ENCODE measurements at places on chromosomes 6 and 20.

DNA sequence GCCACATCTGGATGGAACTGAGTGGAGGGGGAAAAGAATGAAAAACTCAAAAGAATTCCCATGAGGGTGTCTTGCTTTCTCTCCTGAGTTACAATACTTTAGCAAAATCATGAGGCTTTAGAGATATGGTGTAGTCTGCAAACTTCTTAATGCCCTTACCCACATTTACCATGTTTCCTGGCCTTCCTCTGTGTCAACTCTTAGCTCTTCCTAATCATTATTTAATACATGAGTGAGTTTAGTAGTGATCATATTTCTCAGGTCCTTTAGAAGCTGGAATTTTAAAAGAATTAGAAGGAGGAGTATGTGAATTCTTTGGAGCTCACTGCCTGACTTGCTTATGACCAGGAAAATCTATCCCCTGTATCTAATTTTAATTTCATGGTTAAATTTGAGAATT lies 39.0 kb downstream of the STX11 start:
- DNase-seq, result no peak

GRCh38 chr6:108751282-108751681 lies 96.9 kb upstream of the ARMC2 start:
- no peak for DNase-seq

DNA sequence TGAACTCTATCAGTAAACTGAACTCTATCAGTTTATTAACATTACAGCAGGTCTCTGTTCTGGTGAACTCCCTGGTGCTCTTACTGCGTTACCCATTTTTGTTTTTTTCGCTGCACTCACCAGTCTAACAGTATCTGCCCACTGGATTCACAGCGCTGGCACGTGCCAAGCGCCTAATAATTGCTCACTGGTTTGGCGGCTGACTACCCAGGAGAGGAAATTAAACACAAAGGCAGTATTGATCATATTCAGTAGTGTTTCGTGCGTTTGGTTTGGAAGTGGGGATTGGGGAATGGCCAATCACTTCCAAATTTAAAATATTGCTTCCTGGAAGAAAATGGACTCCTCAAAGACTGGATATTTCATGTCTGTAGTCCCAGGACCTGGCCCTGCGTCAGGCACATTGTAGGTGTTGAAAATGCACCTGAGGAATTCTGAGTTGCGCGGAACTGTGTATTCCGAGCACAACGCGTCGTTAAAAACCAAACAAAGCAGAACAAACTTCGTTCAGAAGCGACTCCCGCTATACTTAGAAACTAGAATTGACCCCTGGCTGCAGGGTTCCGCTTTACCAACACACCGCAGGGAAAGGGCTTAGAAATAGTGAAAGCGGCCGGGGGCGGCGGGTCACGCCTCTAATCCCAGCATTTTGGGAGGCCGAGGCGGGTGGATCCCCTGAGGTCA lies 1.1 kb upstream of the RPS12 start:
- DNase-seq, result peak; percentile 72

- no peak for DNase-seq
These were observed 133.7 kb upstream of the TNFAIP3 start for GRCh38 chr6:137733372-137733771.

- peak; percentile 67 for DNase-seq
These were observed 30.2 kb upstream of the IL17A start for GRCh38 chr6:52155791-52156576.

- no peak for DNase-seq
These were observed 260.5 kb downstream of the FOXC1 start for GRCh38 chr6:1870251-1870650.

DNA sequence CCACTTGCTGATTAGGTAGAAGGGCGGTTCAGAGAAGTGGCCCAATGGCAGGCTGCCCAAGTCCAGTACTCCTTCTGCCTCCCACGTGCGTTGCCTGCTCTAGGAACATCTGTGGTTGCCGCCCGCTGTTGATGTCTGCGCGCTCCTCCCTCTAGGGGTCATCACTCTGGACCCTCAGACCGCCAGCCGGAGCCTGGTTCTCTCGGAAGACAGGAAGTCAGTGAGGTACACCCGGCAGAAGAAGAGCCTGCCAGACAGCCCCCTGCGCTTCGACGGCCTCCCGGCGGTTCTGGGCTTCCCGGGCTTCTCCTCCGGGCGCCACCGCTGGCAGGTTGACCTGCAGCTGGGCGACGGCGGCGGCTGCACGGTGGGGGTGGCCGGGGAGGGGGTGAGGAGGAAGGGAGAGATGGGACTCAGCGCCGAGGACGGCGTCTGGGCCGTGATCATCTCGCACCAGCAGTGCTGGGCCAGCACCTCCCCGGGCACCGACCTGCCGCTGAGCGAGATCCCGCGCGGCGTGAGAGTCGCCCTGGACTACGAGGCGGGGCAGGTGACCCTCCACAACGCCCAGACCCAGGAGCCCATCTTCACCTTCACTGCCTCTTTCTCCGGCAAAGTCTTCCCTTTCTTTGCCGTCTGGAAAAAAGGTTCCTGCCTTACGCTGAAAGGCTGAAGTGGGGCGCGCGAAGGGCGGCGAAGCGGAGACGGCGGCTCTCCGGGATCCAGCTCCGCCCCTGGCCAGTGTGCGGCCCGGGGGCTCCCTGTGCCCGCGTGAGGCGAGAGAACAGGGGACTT lies 8.5 kb downstream of the TRIM15 start:
- DNase-seq, result no peak

DNA sequence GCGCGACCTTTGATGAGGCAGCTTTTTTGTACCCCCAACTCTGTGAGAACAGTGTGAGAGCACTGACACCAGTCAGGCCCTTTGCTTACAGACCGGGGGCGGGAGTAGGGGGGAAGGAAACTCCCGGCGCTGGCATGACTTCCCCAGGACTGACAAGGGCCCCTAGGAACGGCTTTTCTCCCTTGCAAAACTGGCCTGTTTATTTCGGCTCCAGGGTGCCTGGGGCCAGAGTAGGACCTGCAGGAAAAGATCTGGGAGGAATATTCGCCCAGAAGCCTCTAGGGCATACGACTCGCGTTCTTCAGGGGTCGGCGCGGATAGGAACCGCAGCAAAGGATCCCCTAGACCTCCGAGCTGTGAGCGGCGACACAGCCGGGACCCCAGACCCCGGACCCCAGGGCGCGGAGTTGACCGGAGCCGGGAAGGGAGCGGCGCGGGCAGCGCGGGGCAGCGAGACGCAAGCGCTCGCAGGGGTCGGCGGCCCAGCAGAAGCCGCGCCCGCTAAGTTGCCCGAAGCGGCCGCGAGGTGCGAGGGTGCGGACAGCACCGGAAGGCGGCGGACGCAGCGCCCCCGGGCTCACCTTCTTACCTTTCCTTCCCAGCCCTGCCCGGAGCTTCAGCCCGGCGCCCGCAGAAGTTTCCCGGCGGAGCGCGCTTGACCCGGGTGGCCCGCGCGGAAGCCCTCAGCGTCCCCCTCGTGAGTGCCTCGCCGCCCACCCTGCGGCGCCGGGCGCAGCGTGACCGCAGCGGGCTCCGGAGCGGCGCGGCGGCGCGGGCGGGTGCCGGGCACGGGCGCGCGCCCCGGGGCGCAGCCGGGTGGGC lies at the start of gene POPDC3:
POPDC3 (minus strand) TSS at position 771 of the 822 bp plus-strand sequence. CDS start 18,105 bp downstream, outside the sequence.
- no peak for DNase-seq

- DNase-seq, result no peak
These were observed 276.5 kb downstream of the CDH4 start for GRCh38 chr20:61528591-61528990.

DNA sequence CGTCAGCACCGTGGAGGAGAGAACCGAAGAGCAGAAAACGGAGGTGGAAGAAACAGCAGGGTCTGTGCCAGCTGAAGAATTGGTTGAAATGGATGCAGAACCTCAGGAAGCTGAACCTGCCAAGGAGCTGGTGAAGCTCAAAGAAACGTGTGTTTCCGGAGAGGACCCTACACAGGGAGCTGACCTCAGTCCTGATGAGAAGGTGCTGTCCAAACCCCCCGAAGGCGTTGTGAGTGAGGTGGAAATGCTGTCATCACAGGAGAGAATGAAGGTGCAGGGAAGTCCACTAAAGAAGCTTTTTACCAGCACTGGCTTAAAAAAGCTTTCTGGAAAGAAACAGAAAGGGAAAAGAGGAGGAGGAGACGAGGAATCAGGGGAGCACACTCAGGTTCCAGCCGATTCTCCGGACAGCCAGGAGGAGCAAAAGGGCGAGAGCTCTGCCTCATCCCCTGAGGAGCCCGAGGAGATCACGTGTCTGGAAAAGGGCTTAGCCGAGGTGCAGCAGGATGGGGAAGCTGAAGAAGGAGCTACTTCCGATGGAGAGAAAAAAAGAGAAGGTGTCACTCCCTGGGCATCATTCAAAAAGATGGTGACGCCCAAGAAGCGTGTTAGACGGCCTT lies 41.6 kb downstream of the ZBTB2 start:
- DNase-seq, result no peak

DNA sequence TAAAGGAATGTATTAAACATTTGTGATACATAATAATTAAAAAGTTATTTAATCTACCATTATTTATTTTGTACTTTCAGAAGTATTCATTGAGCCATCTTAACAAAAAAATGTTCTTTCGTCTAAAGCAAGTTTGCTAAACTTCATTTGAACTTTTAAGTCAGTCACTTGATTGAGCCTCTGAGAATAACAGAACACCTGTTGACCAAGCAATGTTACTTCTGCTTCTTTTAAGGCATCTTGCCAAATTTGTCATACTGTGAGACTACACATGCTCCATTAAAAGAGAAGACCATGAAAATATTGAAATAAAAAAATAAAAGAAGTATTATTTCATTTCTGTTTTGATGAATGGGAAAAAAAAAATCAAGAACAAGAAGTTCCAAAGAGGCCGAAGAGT lies 141.8 kb upstream of the BMP5 start:
- DNase-seq, result no peak

DNA sequence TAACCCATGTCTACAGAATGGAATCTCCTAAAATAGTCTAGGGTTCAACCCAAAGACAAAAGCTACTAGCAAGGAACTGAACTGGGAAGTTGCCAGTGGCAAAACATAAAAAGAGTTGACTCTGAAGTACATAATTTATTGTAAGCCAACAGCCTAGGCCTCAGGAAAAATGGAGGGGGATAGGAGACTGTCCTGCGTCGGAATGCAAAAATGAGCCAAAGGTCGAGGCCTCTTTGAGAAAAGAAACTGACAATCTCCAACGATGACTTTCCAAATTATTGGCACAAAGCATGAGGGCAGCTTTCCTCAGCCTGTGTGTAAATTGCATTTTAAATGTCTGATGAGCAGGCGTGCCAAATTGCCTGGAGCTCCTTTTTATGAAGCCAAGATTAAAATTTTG lies 2.1 kb downstream of the COL12A1 start:
- DNase-seq, result no peak

DNA sequence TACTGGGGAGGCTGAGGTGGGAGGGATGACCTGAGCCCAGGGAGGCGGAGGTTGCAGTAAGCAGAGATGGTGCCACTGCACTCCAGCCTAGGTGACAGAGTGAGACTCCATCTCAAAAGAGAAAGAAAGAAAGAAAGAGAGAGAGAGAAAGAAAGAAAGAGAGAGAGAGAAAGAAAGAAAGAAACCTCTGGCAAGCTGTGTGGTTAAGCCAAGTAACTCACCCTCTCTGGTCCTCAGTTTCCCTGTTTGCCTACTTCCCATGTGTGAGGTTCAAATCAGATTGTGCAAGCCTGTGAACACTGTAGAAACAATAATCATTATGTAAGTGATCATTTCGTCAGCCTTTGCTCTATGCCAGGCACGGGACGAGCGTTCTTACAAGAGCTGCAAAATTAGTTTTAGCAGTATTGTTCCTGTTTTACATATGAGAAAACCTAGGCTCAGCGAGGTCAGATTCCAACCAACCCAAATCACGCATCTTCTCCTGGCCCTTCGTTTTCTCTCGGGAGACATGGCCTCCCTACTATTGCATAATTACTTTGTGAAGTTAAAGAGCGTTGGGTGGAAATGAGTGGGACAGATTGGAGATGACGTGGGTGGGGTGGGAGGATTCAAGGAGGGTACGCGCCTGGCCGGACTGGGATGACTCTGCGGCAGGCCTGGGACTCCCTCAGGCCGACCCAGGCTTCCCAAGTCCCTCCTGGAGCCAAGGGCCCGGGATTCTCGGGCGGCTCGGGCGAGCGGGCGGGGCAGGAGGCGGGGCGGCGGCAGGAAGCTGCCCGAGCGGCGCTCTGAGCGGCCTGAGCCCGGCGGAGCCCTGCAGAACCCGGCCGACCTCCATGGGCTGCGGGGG lies at the start of gene SNX21:
SNX21 (plus strand) TSS at position 770 of the 853 bp plus-strand sequence. CDS start 121 bp downstream, outside the sequence.
- DNase-seq, result peak; percentile 60

GRCh38 chr6:5361396-5361795 lies 100.1 kb downstream of the FARS2 start:
- DNase-seq, result no peak

GRCh38 chr6:75926293-75927168 lies 145.9 kb downstream of the IMPG1 start:
- DNase-seq, result no peak

- peak; percentile 80 for DNase-seq
These were observed 185.6 kb downstream of the OR2B2 start for GRCh38 chr6:27726619-27727023.

DNA sequence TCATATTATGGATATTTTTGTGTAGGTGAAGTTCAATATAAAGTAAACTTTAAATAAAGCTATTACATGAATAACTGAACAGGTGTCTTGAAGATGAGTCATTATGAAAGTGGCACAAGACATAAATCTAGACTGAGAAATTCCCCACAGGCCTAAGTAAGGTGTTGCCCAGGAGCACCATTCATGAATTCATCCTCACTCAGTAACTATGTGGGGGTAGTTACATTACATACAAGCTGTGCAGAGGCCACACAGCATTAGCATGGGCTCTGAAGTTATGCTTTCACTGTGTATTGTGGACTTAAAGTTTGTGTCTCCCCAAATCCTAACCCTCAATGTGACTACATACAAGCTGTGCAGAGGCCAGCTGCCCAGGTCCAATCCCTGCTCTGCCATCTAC lies 65.9 kb downstream of the BCAS1 start:
- DNase-seq, result peak; percentile 62

- DNase-seq, result no peak
These were observed 253.7 kb downstream of the TMEM242 start for GRCh38 chr6:157069585-157069984.

DNA sequence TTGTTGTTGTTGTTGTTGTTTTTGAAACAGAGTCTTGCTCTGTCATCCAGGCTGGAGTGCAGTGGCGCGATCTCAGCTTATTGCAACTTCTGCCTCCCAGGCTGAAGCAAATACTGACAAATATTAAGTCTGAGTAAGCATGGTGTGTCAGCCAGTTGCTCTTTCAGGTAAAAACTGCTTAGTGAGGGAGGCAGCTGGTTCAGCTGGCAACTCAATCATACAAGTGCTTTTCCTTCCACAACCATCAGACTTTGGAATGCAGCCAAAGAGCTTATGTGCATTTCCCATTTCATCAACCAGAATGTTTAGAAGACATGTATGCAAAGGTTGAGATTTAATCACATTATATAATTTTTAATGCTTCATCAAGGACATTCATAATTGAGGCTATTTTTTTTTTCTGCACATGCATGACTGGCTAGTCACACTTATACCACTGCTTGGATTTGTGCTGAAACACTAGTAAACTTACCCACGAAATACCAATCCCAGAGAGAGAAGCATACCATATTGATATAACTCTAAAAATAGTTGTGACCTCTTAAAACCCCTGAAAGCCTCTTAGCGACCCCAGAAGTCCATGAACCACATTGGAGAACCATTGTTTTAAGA lies 56.0 kb downstream of the CLIC5 start:
- DNase-seq, result no peak

- no peak for DNase-seq
These were observed 300.5 kb downstream of the KCNQ5 start for GRCh38 chr6:72922401-72922800.

- DNase-seq, result no peak
These were observed 723.7 kb upstream of the SLC35B3 start for GRCh38 chr6:9159051-9159450.

Measured in activated CD4-positive, alpha-beta T cell treated with anti-CD3 and anti-CD28 coated beads, Interleukin-10, Interleukin-2, amounts not matched to agents 100 ng/mL and 50 ng/mL, durations not matched to agents 16 hours and 8 hours (primary cell).